ENCODE measurements at places on chromosomes 16 and 17. TPM values are rescaled to one million over a fixed set of nuclear protein-coding genes. Genes with fewer than 3 reads are reported as not detected.

- DNase-seq = no peak
Observed at GRCh38 chr17:30812218-30813177, 12.0 kb downstream of the CRLF3 start.

DNA sequence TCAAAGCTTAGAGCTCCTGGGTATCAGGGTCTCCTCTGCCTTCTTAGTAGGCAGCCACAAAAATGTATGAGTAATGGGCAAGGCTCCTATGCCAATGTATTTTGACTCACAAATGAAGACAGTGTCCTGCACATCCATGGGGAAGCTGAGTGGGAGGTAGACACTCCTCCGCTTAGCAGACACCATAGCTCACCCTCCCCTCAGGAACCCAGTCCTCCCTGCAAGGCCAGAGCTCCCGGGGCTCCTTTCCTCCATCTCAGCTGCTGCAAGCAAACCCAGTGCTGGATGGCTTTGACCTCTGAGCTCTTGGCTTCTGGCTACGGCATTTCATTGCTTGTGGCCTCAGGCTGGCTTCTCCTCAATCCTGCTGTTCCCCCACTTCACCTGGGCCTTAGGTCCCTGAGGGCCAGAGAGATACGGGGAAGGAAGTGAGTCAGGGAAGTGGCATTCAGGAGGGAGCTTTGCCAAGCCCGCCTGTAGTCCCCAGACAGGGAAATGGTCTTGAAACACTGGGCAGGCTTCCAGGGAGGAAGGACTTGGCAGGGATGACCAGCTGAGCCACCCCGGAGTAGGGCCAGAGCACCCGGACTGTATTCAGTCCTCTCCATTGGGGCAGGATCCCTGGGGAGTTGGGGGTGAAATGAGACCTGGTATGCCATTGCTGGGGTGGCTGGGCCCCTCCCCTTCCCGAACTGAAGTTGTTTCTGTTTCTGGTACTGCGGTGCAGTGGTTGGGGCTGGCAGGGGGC, 4.5 kb downstream of the ABCC3 start:
- DNase-seq = peak; percentile 39

The FAM234A gene
- 37.2 TPM for polyA plus RNA-seq

DNA sequence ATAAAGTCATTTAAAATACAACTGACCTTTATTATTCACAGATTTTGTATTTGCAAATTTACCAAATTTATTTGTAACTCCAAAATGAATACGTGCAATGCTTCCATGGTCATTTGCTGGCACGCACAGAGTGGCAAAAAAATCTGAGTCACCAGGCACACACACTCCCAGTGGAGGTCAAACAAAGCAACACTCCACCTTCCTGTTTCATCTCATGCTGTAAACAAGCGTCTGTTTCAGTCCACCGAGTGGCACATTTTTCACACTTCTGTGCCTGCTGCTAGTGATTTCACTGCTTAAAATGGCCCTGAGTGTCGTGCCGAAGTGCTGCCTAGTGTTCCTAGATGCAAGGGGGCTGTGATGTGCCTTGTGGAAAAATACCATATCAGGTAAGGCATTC, 17.8 kb upstream of the ITGAE start:
- no peak for DNase-seq

GRCh38 chr17:47119746-47120520, 69.2 kb downstream of the CDC27 start:
- no peak for DNase-seq

- no peak for DNase-seq
Observed at GRCh38 chr16:8953064-8953463, 10.6 kb downstream of the USP7 start.

The NUFIP2 gene
- polyA plus RNA-seq = 31.7 TPM

DNA sequence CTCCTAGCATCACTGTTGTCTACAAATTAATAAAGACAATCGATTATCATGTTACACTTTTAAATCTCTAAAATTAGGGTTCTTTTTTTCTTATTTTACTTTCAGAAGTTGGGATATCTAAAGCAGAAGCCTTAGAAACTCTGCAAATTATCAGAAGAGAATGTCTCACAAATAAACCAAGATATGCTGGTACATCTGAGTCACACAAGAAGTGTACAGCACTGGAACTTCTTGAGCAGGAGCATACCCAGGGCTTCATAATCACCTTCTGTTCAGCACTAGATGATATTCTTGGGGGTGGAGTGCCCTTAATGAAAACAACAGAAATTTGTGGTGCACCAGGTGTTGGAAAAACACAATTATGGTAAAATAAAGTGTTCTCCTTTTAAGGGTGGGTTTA, 2.4 kb downstream of the RAD51C start:
- no peak for DNase-seq

The P3H4 gene
- 31.8 TPM for polyA plus RNA-seq

The RDM1 gene
- polyA plus RNA-seq = 0.56 TPM

The DNASE1L2 gene
- polyA plus RNA-seq = not detected

The FOXN1 gene
- not detected for polyA plus RNA-seq

The ODAD4 gene
- polyA plus RNA-seq = 1.5 TPM

DNA sequence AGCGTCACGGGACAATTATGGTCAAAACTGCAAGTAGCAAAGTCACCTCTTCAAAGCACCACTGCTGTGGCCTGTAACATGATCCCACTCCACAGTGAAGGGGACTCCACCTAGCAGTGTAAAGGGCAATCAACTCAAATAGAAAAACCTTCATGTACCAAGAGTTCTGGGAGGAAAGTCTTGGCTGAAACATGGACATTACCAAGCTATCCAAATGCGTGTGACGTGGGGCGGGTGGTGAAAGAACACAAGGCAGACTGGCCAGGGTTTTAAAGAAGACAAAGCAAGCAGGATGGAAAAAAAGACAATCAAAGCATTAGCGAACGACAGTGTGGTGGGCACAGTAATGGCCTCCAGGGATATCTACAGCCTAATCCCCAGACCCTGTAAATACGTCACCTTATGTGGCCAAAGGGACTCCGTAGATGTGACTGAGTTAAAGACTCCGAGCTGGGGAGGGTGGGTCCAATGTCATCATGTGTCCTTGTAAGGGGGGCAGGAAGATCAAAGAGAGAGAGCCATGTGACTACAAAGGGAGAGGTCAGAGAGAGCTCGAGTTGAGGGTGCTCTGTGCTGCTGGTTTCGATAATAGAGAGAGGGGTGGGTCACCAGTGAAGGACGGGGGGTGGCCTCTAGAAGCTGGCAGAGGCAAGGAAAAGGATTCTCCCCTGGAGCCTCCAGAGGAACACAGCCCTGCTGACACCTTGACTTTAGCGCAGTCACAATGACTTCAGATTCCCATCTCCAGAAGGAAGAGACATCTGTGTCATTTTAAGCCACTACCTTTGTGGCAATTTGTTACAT, 6.0 kb downstream of the HSDL1 start:
- no peak for DNase-seq

- DNase-seq = no peak
Observed at GRCh38 chr17:64403881-64404460, 13.3 kb upstream of the PECAM1 start.

DNA sequence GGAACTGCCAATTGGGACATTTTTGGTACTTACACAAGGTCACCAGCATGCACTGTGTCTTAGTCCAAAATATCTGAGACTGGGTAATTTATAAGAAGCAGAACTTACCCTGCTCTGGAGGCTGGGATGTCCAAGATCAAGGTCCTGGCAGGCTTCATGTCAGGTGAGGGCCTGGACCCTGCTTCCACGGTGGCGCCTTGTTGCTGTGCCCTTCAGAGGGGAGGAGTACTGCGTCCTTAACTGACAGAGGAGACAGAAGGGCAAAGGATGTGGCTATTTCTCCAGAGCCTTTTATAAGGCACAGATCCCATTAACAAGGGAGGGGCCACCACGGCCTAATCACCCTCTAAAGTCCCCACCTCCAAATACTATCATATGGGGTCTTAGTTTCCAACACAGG, 178.9 kb downstream of the C16orf95 start:
- no peak for DNase-seq

GRCh38 chr17:78817123-78817522, 23.5 kb downstream of the USP36 start:
- DNase-seq = no peak

DNA sequence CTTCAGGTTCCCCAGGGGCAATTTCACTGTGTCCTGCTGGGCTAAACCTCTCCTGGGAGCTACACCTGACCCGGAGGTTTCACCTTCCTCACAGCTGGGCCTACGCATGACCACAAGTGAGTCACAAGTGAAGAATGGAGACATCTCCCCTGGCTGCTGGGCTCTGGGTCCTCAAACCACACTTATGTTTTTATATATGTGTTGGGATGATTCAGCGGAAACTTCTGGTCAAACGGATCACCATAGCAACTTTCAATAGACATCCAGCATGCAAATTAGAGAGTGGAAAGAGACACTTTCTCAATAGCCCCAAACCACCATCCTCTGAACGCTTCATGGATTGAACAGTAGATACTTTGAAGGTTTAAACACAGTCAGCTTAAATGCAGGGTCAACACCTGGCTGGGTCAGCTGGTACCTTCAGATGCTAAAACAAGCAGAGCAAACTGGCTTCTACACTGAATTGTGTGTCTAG, 28.0 kb upstream of the MAF start:
- no peak for DNase-seq

GRCh38 chr17:1683459-1683858, 1.2 kb downstream of the PRPF8 start:
- DNase-seq = no peak

The TNK1 gene
- polyA plus RNA-seq = 3.8 TPM

- DNase-seq = no peak
Observed at GRCh38 chr17:50123649-50124349, 6.2 kb downstream of the SAMD14 start.

DNA sequence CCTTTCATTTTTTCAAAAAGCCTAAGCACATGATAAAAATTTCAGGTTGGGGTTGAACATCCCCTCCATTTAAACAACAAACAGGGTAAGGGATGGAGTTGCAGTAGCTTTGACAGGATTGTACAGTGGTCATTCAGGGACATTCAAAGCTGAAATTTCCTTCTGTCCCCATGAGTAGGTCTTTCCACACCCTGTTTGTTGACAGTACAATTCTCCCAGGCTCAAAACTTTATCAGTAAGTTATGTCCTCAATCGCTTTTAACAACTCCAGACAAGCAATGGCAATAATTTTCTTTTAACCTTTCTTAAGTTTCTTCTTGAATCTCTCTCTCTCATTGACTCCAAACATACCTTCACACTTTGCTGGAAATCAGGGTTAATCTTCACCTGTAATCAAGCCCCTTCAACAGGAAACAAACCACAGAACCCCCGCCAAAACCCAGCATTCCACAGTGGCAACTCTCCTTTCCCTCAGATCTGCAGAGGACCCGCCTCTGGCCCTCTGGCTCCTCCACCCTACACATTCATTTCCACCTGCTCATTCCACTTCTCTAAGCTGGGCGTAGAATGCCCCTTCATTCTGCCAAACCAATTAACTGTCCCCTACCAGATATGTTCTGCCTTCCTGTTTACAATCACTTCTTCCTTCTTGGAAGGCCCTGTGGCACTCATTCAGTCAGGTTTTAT, 20.7 kb downstream of the TXNDC11 start:
- DNase-seq = no peak

The SUZ12 gene
- polyA plus RNA-seq = 26.4 TPM
